ENCODE measurements at places on chromosomes 6 and 20.

DNA sequence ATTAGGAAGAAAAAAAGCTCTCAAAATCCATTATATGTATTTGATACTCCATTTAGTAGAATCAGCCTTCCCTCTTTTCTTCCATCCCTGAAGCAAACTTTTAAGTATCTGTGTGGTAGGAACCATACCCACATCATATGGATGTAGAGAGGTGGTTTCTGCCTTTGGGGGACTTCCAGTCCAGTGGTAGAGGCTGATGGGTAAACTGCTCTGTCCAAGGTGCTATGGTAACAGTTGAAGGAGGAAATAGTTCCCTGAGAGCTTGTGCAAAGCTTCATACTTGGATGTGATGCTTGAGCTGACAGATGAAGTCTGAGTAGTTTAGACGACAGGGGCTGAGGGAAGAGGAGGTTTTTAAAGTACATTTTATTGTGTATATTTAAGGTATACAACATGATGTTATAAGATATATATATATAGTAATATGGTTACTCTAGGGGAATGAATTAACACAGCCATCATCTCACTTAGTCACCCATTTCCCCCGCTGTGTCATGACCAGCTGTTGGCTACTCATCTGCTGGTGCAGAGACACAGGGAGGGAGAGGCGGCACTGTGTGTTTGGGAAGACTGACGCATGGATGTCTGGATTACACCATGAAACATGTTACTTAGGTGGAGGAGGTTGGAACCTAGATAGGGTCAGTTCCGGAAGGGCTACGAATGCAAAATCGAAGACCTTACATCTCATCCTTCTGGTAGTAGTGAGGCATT, 185.2 kb downstream of the FARS2 start:
- no peak for DNase-seq

DNA sequence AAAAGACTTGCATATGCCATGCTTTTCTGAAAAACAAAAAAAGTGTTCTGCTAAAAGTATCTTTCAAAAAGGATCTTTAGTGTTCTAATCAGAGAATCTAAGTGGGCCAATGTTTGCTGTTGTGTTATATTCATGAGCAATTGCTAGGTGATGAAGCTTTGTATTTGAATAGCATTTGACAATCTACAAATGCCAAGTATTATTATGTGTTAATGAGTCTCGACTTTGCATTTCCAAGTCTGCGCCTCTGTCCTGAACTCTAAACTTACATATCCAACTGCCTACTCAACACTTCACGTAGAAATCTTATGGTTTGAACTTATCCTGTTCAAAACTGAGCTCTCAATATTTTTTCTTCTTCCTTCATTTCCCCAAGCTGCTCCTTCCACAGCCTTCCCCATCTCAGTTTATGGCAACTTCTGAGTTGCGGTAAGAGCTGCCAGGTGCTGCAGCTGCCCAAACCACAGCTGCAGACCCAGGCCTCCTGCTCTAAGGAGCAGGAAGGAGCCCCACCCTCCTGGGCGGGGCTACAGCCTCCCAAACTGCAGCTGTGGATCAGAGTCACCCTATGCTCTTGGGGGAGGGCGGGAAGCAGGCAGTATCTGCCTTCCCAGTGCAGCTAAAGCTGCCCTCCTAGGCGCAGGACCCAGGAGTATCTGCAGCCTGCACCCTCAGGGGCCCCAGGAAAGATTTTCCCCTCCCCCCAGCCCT, 16.7 kb upstream of the MAK start:
- no peak for DNase-seq

GRCh38 chr20:25532015-25532751, 53.1 kb downstream of the NINL start:
- DNase-seq = no peak

GRCh38 chr6:9295644-9296043, 860.3 kb upstream of the SLC35B3 start:
- DNase-seq = no peak

DNA sequence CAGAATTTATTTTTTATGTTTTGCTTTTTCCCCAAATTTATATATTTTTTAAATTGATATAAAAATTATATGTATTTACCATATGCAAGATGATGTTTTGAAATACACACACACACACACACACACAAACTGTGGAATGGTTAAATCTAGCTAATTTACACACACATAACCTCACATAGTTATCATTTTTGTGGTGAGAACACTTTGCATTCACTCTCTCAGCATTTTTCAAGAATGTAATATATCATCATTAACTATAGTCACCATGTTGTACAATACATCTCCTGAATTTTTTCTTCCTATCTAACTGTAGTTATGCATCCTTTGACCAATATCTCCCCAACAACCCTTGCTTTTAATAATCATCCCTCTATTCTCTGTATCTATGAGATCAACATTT, 52.2 kb downstream of the GFRAL start:
- DNase-seq = no peak

DNA sequence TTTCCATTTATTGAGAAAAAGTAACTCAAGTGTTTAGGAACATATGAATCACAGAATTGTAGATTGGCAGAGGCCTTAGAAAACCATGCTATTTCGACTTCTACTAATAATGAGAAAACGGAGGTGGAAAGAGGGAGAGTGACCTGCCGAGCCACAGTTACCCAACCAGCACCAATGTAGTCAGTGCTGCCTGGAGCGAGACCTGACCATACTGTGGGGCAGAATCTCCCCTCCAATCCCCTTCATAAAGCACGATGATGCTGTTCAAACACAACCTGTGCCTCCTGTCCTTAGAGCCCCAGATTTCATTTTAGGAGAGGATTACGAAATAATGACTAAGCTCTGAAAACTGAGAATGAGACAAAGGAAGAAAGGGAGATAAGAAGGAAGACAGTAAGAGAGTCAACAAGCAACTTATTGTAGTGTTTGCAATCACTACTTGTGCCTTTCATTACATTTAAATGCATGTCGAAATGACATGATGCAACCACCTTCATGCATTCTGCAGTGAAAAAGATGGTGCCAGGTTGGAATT, 70.6 kb downstream of the ATXN1 start:
- no peak for DNase-seq

- DNase-seq = no peak
These were observed 91.4 kb downstream of the EDN1 start for GRCh38 chr6:12381587-12381986.

DNA sequence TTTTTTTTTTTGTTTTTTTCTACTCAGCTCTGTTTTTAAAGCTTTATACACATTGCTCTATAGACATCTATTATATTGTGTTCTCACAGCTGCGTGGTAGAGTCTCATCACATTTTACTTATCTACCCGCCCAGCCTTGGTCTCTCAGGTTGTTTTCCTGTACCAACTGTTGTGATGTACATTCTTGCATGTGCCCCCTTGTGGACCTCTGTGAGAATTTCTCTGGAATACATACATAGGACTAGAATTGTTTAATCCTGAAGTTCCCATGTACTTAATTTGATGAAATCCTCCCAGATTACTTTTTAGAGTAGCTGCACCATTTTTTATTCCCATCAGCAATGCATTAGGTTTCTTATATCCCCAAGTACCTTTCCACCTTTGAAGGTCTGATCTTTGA, 40.4 kb upstream of the TINAG start:
- no peak for DNase-seq

DNA sequence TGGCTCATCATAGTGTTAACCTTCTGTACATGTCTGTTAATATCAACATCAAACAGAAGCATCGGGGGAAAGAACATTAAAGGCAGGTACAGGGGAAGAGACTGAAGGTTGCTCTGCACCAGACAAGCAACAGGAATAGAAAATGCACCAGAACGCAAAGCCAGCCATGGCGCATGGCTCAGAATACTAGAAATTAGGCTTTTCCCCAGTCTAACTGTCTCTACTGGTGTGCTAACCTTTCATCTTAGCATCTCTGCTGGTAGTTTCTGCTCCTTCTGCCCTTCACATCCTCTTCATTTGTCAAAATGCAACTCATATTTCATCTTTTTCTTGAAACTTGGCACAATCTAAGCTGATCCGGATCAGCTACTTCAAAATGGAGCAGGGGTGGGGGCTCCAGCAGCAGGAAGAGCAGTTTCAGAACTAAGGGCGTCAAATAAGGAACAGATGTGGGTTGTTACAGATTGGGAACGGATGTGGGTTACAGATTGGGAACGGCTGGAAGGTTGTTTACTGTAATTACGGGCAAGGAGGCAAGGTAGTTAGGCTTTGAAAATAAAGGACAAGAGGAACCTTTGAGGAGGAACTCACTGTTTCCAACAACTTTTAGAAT, 13.1 kb upstream of the RNASET2 start:
- DNase-seq = no peak

- no peak for DNase-seq
These were observed at the start of gene IL20RA for GRCh38 chr6:137044366-137045221. TSS of gene IL20RA (minus strand) at chr6:137044965. CDS start at chr6:137044728, 237 bp downstream.

DNA sequence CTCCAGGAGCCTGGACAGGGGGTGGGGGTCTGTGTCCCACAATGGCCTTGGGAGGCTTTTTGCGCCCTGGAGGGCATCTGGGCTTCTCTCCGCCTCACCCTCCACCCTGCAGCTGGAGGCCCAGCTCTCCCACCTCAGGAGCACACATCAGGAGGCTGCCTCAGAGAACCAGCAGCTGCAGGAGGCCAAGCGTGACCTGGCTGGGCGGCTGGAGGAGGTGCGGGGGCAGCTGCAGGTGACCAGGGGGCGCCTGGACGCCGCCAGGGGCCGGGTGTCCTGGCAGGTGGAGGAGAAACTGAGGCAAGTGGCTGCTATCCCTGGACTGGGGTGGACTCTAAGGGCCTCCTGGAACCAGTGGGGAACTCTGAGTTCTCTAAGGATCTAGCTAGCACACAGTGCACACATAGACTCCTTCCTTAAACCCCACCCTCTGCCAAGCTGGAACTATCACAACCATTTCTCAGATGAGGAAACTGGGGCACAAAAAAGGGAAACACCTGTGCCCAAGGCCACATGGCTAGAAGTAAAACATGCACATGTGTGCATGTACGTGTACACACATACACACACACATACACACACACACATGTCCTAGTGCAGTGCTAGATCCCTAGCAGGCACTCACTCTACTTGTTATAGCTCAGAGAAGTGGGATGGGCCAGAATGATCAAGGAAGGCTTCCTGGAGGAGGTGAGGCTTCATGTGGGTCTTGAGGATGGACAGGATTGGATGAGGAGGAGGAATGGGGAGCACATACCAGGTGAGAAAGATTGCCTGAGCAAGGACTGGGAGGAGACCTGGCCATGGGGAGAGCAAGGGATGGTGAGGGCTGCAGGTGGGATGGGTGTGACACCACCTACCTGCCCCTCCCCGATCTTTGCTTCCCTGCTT, 22.9 kb downstream of the RAB44 start:
- no peak for DNase-seq

DNA sequence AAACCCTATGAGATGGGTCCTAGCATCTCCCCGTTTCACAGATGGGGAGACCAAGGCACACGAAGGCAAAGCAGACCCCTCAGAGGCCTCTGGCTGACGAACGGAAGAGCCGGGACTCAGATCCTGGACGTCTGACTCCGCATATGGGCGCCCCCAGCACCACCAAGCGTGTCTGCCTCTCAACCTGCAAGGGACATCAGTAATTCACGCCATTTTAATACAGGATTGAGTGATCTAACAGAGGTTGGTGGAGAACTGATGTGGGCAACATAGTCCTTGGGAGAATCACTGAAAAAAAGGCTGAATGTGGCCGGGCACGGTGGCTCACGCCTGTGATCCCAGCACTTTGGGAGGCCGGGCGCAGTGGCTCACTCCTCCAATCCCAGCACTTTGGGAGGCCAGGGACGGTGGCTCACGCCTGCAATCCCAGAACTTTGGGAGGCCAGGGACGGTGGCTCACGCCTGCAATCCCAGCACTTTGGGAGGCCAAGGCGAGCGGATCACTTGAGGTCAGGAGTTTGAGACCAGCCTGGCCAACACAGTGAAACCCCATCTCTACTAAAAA, 206.6 kb downstream of the DLL1 start:
- DNase-seq = no peak

DNA sequence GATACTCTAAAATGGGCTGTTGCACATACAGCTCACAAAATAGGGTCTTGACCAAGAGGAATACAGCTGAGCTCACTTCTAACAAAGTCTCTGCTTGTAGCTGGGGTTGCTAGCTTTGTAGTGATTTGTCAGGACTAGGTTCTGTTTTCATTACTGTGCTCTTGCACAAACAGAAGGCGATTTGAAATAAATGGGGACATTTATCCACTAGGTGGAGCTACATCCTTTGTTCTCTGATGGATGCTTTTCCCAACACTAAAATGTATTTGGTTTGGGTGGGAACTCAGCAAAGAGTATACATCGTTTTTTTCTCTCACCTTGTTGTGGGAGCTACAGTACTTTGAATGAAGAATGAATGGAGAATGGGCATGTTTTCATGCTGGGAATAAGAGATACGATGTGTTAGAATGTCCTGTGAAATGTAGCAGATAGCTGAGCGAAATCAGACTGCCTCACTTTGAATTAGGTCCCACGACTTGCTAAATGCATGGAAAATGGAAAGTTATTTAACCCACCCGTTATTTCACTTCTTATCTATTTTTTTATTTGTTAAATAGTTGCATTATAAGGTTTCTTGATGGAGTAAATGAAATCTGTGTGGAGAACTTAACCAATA, 494.7 kb upstream of the MAP3K7 start:
- DNase-seq = no peak

GRCh38 chr6:45986746-45987274, 28.9 kb downstream of the CLIC5 start:
- DNase-seq = no peak

DNA sequence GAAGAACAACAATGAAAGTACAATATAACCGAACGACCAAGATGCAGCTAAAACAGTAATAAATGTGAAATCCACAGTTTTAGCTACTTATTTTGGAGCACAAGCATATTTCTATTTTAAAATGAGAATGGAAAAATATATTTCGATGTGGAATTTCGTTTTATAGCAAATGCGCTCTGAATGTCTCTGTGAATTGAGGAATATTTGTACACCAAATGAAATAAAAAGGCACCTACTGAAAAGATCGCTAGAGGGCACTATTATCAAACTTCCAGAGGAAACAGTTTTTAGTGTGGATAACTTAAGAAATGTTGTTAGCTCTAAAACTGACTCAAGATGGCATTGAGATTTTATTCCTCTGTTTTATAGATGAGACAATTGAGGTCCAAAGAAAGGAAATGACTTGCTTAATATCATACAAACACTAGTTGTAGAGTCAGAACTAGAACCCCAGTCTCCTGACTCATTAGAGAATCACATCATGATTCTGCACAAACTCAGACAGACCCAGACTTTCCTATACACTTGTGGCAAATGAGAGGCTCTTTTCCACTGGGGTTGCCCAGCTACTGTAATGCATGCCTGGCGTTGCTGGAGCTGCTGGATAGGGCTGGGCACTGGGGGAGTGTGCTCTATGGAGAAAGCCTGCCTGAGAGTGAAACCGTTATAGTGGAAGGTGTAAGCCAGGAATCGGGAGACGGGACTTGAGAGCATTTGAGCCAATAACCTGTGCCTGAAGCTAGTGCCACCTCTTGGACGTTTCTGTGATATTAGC, 51.9 kb downstream of the GCLC start:
- no peak for DNase-seq

GRCh38 chr20:1927217-1927616, 32.0 kb downstream of the SIRPA start:
- no peak for DNase-seq

DNA sequence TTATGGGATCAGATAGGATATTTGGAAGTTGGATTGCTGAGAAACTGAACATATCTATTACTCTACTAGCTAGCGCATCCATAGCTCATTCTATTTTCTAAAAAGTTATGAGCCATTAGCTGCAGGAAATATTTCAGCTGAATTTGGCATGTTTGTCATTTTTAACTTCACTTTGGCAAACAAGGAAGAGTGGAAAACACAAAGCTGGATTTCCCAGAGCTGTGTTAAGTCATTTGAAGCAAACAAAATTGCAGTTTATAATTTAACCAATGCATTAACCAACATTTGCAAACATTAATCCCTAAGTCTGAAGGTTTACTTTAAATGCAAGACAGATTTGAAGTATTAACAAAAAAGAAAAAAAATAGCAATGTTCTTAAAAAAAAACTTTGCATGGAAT, 1.2 kb downstream of the ALDH8A1 start:
- DNase-seq = no peak

Data from activated CD8-positive, alpha-beta memory T cell treated with anti-CD3 and anti-CD28 coated beads for 1 hour (primary cell).